ENCODE measurements at places on chromosomes 2 and 18. TPM values are rescaled to one million over a fixed set of nuclear protein-coding genes. Genes with fewer than 3 reads are reported as not detected.

DNA sequence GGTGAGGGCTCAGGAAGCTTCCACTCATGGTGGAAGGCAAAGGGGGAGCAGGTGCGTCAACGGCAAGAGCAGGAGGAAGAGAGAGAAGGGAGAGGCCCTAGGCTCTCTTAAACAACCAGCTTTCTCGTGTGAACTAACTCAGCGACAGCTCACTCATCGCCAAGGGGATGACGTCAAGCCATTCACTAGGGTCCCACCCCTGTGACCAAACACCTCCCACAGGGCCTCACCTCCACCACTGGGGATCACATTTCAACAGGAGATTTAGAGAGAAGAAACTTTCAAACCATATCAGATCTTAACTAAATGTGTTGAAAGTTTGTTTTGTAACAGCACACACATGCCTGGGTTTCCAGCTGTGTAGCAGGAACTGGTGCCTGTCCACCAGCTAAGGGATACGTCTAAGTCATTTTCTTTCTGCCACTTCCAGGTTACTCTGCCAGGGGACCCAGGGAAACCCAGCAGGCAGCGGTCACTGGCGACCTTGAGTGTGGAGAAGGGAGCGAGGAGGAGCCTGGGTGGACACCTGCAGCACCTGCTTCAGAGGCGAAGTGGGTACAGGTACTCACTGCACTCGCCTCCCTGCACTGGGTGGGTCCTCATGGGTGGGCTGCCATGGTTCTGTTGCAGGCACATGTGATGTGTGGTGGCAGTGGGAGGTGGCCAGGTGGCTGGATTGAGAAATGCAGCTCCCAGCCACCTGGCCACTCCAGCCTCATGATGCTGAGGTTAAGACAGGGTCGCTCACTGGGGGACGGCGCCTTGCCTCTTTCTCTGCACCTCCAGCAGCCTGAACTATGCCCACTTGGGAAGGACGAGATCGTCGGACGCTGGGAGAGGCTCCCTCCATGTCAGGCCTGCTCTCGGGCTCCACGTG, 8.4 kb upstream of the GPC1 start:
- DNase-seq, result peak; percentile 49

- DNase-seq, result no peak
Measured at GRCh38 chr2:161709428-161709827, 85.2 kb downstream of the SLC4A10 start.

Gene GULP1
- total RNA-seq, result 42.7 TPM

Gene M1AP
- total RNA-seq, result not detected

Gene DSG4
- total RNA-seq, result not detected

Gene RAPH1
- total RNA-seq, result 16.5 TPM
